ENCODE measurements at places on chromosomes 11 and 22. TPM values are rescaled to one million over a fixed set of nuclear protein-coding genes. Genes with fewer than 3 reads are reported as not detected.
A peak's percentile ranks its signal among the peaks of the same experiment; 100 is the strongest.

DNA sequence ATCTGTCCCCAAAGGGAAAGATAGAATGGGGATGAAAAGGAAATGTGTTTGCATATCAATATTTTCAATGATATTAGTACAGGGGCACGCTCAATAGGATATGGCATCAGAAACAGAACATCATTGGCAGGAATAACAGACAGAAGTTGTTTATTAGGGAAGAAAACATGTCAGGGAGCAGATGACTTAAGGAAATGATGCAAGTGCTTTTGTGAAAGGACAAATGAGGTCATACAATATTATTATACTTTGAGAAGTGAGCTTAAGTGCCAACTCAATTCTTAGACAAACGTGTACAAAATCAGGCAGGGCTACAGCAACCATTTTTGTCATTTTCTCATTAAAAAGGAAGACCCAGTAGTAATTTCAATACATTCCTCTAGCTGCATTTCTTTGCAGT, 388.4 kb downstream of the SOX6 start:
- DNase-seq = no peak

- DNase-seq = peak; percentile 63
Observed at GRCh38 chr22:50146439-50147238, 23.9 kb upstream of the PANX2 start.

- DNase-seq = peak; percentile 59
Observed at GRCh38 chr11:122405547-122406341, 249.8 kb upstream of the UBASH3B start.

DNA sequence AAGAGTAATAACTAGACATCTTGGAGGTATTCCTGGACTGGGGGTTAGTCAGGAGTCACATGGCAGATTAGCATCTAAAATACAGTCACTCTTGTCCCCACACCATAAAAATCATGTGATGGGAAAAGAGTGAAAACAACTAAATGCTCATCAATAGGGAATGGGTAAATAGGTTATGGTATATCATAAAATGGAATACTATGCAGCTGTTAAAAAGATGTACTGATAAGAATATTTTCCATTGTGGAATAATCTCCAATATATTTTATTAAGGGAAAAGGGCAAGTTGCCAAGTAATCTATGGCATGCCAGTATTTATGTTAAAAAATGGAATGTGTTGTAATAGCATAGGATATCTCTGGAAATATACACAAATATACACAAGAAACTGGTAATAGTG, 6.6 kb upstream of the PIK3C2A start:
- no peak for DNase-seq

- no peak for DNase-seq
Observed at GRCh38 chr22:29310065-29310862, 3.8 kb downstream of the GAS2L1 start.

GRCh38 chr11:70928854-70929598, 323.4 kb downstream of the SHANK2 start:
- no peak for DNase-seq

DNA sequence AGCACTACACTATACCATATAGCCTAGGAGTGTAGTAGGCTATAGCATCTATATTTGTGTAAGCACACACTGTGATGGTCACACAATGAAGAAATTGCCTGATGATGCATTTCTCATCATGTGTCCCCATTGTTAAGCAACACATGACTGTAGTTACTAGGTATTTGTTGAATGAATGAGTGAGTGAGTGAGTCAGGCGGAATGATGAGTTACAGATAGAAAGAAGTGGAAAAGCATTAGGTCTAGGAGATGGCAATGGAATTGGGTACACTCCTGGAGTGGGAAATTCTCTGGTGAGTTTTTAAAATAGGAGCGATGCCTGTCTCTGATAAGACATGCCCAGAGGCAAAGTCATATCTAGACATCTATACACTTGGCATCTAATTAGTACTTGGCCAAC, 160.5 kb upstream of the TBCEL start:
- DNase-seq = no peak

DNA sequence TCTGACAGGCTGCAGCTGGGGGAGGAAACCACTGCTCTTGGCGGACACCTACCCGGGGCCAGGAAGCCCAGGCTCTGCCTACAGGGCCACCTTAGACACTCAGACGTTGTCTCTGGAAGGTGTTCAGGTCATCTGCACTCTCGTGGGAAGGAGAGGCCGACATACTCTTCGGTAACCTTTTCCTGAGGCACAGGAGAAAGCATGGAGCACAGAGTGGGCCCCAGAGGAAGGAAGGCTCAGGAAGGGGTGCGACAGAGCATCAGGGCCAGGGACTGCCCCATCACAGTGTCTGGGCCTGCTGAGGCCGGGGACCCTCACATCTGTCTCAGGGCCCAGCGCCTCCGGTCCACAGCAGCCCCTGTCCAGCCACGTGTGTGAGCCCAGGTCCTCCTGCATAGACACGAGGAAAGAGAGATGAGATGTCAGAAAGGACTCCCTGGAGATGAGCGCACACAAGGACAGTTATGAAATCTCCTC, 18.2 kb upstream of the TUB start:
- DNase-seq = no peak

DNA sequence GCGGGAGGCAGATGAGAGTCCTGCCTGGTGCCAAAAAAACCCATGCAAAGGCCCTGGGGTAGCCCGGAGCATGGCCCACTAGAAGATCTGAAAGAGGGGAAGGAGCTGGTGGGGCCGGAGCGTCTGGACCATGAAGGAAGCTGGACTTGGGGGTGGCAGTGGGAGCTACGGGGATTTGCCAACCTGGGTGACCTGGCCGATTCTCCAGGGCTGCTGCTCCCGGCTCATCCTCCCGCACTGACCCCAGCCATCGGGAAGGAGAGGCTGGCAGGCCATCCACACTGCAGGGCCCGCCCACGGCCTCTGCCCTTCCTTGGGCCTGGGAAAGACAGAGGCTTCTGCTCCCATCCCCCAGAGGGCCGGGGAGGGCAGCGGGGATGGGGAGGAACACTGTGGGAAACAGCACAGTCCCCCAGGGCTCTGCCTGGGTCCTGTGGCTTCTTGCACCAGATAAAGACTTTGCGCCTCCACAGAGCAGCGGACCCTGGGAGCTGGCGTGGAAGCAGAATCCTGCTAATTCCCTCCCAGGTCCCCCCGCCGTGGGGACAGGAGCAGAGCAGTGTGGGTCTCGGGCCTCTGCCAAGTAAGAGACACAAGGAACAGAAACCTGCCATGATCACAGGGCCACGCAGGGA, 87.1 kb upstream of the LINC01488 start:
- no peak for DNase-seq

DNA sequence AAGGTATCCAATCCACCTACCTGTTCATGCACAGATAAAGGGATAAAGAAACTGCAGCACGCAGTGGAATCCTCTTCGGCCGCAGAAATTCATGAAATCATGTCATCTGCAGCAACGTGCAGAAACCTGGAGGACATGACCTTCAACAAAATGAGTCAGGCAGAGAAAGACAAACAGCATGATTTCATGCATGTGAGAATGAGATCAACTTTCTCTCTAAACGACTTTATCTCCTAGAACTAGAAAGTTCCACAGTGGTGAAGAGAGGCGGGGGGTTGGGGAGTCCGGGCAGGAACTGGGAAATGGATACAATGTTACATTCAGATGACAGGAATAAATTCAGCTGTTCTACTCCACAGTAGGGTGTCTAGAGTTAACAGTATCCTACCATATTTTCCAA, 9.9 kb downstream of the RGL4 start:
- no peak for DNase-seq

Gene AGBL2
- total RNA-seq = not detected

DNA sequence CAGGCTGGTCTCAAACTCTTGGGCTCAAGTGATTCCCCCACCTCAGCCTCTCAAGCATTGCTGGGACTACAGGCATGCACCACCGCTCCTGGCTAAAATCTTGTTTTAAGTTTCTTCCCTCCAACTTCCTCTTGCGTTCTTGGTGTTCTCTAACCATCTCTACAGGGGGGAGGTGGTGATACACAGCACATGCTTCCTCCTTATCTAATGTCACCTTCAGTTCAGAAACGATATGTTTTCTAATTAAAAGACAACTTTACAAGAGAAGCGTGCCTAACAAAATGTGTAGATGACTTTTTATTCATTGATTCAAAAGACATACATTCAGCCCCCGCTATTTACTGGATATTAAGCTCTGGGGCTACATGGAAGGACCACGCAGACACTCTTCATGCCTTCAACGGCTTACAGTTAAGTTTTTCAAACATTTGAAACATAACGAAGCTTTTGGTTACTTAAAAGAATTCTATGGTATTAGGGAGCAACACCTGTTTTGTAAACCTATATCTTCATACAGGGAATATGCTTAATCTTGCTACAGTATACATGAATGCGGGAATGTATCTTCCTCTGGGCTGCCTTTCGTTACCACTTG, 933 bp upstream of the DLAT start:
- no peak for DNase-seq

- DNase-seq = no peak
Observed at GRCh38 chr11:100647861-100648260, 39.2 kb upstream of the ARHGAP42 start.

Gene TIGD3
- total RNA-seq = 2.2 TPM

DNA sequence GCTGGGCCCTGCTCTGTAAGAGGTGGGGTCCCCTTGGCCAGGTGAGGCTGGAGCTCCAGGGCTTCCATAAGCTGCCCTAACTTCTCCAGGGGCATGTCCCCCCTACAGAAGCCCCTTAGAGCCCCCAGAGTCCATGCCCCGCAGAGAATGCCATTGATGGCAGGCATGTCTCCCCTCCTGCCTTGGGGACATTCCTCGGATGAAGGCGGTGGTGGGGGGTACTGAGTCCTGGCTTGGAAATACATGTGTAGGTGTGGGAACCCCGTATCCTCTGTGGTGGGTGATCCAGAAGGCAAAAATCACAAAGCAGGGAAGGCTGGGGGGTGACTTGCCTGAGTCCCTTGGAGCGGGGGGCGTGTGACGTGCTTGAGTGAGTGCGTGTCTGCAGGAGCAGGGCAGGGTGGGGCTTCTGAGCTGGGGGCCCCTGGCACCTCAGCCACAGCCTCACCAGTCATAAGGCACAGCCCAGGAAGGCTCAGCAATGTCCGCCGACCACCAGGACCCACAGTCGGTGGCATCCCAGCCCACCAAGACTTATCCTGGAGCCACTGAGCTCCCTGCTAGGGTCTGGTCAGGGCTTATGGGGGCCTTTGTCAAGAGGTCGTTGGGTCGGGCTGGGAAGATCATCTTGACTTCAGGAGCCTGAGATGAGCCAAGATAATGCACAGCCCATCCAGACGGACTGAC, 69.8 kb upstream of the KCNQ1OT1 start:
- no peak for DNase-seq

GRCh38 chr22:45270095-45271020, 14.4 kb upstream of the UPK3A start:
- no peak for DNase-seq

Gene FEN1
- 80.9 TPM for total RNA-seq

DNA sequence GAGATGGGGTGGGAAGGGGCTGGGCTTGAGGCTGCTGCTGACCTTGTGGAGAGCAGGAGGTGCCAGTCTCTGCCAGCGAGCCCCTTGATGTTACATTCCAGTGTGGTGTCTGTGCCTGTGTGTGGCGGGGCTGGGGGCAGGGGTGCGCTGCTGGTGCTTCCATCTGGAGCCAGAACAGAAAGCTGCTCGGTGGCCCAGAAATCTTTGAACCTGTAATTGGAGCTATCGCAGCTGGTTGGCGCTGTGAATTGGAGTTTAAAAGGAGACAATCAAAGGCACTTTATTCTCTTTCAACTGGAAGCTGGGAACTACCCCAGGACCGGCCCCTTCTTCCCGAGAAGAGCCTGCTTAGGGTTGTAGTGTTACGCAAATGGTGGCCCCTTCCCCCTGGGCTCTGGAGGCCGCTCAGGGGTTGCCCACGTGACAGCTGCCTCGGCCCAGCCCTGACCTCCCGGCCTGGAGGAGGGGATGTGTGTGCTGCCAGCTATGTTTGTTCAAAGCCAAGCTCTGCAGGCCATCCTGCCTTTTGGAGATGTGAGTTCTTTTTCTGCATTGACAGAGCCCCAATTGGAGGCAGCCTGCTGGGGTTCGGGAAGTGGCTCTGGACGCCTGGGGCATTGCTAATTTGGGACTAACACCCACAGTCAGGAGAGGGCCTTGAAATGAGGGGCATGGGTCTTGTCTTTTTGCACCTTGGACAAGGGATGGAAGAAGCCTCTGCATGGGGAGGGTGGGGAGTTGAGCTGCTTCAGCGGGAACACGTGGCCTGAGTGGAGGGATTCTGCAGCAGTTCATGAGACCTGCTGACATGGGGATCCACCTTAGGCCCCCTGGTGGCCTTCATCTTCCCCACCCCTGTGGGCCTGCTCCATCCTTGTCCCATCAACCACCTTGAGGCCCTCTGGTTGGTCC, 14.0 kb upstream of the ARSA start:
- no peak for DNase-seq

Gene RNF121
- 24.2 TPM for total RNA-seq

GRCh38 chr11:124195189-124195734, 12.1 kb downstream of the OR10D3 start:
- peak; percentile 22 for DNase-seq

Gene HEPN1
- total RNA-seq = not detected

DNA sequence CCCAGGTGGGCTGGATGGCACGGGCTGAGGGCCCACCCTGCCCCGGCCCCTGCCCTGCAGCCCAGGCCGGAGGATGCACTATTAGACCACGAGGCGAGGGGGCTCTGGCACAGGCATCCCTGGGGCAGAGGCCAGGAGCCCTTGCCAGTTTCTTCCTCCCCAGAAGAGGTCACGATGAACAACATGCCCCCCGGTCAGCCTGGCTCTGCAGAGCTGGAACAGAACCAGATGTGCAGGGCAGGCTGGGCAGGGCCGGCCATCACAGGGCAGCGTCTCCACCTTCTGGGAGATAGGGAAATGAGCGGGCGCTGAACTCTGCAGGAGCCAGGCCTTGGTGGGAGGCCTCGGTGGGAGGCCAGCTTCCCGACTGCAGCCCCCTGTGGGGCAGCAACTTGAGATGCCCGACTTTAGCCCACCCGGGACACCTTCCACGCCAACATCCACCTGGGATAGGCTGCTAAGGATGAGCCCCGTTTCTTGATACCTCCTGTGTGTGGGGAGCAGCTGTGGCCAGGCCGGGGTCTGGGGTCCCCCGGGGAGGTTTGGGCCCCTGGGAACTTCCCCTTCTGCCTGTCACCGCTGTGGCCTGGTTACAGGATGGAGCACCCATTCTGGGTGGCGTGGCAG, 21.8 kb upstream of the GNB1L start:
- DNase-seq = no peak

DNA sequence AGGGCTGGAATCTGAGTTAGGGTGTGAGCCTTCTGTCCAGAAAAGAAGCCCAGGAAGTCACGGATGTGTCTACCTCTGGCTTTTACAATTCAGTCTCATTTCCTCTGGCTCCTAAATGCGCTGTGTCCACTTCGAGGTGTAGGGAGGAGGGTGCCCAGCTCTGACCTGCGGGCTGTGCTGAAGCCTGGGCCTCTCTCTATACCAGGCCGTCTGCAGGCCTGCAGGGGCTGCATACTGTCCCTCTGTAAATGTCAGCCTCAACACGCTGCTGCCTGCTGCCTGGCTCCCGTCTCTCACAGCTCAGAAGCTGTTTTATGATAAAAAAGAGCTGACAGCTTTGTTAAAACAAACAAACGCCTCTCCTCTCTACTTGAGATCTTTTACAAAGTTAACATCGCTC, 14.5 kb downstream of the ARVCF start:
- DNase-seq = no peak

Gene SLC17A6
- not detected for total RNA-seq

Gene MUC5AC
- total RNA-seq = not detected

- DNase-seq = no peak
Observed at GRCh38 chr11:63532117-63532516, 4.5 kb upstream of the PLAAT4 start.

Gene LRRC74B
- not detected for total RNA-seq

GRCh38 chr11:71484248-71485062, 31.5 kb downstream of the NADSYN1 start:
- no peak for DNase-seq

Gene TEAD1
- 17.5 TPM for total RNA-seq

All from MG63 (cell line).